ENCODE measurements at places on chromosomes 7 and 10.
A peak's percentile ranks its signal among the peaks of the same experiment; 100 is the strongest.

DNA sequence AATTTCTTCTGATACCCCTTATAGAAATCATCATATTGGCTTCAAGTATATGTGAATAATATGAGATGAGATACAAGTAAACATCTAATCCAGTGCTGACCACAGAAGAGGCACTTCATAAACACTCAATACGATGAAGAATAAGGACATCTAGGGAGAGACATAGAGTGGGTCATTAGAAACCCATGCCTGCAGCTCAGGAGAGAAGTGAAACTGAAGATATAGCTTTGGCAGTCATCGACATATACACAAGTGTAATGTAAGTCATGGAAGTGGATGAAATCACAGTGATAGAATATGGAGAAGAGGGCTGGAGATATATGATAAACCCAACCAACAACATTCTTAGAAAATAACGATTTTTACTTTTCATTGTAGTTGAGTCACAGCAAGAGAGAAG is 665.0 kb downstream of the PARD3 start:
- DNase-seq = no peak

- no peak for DNase-seq
These were observed 39.9 kb downstream of the BTBD16 start for GRCh38 chr10:122311051-122311410.

GRCh38 chr10:111996103-111996502 is 187.5 kb downstream of the GPAM start:
- no peak for DNase-seq

DNA sequence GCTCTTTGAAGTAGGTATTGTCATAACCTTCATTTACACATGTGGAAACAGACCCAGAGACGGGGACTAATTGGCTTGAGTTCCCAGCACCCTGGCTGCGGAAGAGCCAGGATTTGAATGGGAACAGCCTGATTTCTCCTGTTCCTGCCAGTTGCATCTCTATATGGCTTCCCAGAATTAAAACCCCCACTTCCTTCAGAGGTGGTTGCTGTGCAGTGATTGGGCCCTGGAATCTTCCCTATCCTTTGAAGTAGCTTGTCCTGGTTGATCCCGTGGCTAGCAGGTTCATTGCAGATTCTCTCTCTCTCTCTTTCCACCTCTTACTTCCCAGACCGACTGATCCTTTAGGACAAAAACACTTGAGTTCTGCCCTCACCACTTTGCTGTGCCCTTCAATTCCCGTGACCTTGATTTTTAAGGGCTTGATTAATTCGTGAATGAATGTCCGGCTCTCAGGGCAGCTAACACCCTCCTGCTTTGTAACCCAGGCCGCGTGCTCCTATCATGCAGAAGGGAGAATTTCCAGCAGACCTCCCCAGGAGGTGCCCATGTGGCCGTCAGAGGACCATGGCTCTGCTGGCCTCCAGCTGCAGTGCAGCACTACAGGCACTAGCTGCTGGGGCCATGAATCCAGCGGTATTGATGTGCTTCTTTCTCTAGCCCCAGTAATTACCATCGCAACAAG is 120.6 kb upstream of the AGK start:
- no peak for DNase-seq

DNA sequence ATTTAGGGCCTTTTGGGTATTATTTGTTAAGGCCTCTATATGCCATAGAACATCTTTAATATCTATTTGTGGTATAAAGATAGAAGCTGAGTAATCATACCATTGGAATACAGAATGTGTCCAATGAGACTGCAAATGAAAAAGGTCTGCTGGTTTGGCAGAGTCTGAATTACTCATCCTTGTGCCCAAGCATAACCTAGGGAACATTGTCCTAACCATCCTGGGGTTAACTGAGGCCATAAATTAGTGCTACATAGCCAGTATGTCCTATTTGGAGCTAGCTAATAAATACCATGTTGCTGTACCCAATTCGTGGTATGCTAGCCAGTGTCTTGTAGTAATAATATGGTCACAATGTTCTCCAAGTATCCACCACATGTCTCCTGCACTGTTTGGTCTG is 117.1 kb downstream of the ANKRD26 start:
- no peak for DNase-seq

DNA sequence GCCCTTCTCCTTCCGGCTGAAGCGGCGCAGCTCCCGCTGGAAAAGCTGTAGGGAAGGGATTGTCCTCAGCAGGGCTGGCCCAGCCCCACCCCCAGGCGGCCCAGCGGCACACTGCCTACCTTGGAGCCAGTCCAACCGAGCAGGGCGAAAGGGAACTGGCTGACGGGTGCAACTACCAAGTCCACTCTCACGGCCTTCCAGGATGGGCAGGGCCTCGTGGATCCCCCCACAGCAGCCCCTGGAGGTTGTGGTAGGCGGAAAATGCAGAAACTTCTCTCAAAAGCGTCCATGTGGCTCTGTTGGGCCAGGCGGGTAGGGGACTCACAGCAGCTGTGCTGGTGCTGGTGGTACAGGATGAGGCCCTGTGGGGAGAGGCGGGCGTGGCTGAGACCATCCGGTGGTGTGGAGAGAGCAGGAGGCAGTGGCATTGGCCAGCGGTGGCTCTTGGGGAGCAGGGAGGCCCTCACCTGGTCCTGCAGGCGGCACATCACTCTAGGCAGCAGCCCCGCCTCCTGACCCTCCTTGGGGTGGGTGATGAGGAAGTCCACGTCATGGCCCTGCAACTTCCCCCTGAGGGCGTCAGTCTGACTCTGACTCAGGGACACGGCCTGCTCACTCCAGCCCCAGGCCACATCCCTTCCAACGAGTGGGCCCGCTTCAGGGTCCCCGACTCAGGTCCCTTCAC is 8.4 kb upstream of the PGAM2 start:
- peak; percentile 43 for DNase-seq

GRCh38 chr10:1476455-1476803 is 260.9 kb downstream of the ADARB2 start:
- DNase-seq = no peak

DNA sequence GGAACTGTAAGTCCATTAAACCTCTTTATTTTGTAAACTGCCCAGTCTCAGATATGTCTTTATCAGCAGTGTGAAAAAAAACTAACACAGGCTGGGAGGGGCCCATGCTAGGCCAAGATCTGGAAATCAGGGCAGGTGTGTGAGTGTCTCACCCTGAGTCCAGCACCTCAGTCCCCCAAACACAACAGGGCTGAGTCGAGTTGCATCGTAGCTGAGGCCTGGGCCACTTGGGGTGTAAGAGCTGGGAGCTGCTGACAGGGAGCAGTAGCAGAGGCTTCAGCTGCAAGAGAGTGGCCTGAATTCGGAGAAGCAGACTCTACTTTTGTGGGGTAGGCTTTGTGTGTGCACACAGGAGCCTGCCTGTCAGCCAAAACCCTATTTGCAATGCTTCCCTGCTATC is 553.1 kb downstream of the PTPRN2 start:
- DNase-seq = no peak

DNA sequence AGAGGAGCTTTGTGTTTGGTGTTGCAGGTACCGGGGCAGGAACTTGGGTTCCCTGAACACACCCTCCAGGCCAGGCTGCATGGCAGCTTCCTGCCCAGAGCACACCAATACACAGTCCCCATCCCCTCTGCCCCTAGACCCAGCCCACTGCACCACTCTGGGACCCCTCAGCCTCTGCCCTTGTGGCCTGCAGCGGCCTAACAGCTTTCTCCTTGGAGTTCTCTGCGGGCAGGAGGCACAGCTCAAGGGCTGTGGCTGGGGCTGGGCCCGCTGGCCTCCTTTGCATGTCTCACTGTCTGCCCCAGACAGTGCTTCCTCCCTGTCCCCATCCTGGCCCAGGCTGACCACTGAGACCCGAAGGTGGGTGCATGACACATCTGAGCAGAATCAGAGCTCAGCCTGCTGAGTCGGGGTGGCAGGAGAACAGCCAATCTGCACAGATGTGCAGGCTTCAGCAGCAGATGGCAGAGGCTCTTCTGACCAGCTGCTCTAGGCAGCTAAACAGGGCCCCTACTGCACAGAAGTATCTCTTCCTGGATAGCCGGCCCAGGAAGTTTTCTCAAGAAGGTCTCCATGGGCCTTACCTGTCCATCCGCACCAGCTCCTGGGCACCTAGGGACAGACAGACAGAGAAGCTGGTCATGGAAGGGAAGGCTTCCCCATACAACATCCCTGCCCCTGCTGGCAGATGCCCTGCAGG is 20.8 kb downstream of the VSIR start:
- no peak for DNase-seq

DNA sequence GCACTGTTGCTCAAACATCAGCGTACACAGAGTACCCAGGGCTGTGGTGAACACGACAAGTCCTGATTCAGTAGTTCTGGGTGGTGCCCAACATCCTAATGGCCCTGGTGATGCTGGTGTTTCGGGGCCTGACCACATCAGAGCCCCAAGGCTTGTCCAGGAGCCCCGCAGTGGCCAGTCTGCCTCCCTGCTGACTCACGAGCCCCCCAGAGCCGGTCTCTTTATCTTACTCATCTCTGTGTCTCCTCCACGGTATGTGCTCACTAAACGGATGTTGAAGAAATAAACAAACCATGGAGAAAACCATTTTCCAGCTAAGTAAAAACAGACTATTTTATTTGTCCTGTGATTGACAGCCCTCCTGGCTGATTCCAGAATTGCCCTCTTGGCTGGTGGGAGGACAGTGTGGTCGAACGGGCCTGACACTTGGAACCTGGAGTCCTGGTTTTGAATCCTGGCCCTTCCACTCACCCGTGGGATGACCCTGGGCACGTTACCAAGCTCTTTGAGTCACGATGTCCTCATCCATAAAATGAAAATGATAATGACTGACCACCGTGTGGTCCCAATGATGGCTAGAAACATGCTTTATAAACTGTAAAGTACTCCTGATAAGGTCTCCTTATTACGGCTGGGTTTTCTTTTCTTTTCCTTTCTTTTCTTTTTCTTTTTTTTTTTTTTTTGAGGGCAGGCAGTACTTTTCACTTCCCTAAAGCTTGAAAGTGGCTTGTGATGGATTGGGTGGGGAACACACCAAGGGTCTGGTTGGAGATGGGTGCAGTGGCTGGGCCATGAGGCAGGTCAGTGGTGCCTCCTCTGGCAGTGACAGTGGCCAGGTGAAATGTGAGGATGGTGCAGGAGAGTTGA is 5.7 kb downstream of the HIP1 start:
- peak; percentile 87 for DNase-seq

GRCh38 chr10:32051926-32052325 is 4.3 kb downstream of the KIF5B start:
- peak; percentile 39 for DNase-seq

GRCh38 chr10:85946713-85947326 is 419.8 kb downstream of the GRID1 start:
- no peak for DNase-seq

- no peak for DNase-seq
These were observed 25.6 kb downstream of the SH2B2 start for GRCh38 chr7:102312317-102312716.

DNA sequence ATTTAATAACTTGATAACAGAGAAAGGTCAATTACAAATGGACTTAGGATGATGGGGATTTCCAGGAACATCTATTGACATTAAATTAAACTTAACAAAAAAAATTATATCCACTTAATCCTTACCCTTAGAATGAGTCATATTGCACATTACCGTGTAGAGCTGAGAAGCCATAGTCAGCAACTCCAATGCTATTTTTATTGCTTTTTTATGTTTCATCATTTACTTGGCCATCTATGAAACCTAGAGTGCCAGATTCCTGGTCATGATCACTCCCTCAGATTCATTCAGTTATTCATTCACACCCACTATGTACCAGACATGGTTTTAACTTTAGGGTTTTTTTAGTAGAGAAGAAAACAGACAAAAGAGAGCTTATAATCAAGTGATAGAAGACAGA is 1180.4 kb downstream of the CNTNAP2 start:
- no peak for DNase-seq

DNA sequence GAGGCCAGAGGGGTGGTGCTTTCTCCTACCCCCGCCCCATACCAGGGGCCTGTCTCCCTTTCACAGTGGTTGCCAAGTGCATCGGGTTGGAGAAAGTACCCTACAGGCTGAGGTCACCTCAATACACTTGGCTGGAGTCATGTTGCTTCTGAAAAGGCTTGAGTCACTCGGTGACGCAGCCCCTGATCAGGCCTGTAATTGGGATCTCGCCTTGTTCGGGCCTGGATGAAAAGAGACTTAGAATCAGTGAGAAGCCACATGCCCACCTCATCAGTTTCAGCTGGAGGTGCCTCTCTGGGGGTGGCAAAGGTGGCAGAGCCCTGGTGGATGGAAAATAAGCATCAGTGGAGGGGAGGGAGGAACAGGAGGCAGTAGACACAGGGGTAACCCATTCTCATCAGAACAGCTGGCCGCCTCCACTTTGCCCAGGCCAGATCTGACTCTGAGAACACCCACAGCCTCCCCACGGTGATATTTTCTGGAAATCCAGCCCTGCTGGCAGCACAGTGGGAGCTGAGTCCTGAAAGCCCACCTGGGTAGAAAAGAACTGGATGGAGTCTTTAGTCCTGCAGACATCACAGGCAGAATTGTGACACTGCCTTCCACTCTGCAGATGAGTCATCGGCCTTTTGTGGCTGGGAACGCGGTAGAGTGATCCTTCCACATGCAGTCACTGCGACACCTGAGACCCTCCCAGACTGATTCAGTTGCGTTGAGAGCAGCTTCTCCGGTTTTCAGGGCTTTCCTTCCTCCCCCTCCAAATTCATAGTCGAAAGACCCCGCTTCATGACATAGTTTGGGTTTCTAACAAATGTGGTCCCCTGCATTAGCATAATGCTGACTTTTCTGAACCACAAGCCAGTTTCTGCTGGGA is 108.0 kb downstream of the GRK5 start:
- DNase-seq = peak; percentile 96

GRCh38 chr10:19817231-19817933 is 1.1 kb downstream of the PLXDC2 start:
- peak; percentile 45 for DNase-seq

- DNase-seq = peak; percentile 85
These were observed 242.2 kb downstream of the RAB11FIP2 start for GRCh38 chr10:117804470-117805011.

DNA sequence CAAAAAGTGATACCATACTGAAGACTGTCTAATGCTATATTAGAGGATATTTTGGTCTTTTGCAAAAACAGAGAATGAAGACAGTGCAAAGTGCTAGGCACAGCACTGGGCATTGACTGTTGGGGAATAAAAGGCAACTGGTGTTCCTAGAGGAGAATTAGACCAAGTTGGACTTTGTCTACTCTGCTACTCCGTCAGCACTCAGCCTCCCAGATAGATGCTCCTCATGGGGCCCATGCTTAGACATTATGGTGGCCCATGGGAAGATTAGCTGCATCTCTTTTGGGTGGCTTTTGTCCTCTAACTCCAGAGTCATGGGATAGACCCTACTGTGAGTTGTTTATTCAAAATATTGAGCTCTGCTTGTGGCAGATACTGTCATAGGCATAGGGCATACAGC is 113.5 kb downstream of the RBM20 start:
- DNase-seq = no peak

DNA sequence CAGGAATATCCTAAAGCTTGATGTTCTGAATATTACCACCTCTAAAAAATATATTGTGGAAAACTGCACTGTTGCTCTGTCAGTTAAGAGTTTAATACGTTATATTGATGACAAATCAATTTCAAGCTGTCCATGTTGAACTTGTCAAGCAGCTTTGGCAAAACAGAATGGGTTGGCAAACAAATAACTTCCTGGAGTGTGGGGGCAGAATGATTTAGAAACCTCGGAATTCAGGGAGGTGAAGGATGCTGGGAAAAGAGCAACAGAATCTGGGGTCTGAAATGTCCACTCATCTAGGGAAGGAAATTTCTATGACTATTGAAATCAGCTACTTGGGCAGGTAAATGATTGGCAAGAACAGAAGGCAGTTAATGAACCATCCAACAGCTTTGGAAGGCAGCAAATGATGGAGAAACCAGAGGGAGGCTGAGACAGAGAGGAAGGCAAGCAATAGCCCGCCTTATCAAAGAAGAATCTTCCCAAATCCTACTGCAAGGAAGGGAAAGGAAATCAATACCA is 95.1 kb upstream of the PALS2 start:
- DNase-seq = no peak

Data from astrocyte of the hippocampus (primary cell).